ENCODE measurements at places on chromosomes 5 and 9.

DNA sequence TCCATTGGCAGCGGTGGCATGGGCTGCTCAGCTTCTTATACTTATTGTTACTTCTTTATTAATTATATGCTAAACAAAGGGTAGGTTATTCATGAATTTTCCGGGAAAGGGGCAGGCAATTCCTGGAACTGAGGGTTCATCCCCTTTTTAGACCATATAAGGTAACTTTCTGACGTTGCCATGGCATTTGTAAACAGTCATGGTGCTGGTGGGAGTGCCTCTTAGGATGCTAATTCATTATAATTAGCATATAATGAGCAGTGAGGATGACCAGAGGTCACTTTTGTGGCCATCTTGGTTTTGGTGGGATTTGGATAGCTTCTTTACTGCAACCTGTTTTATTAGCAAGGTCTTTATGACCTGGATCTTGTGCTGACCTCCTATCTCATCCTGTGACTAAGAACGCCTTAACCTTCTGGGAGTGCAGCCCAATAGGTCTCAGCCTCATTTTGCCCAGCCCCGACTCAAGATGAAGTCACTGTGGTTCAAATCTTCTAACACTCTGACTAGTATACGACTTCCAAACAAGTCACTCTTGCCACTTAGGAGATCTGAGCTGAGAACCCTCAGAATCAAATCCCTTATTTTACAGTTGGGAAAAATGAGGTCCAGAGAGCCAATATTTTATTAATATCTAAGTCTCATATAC is 237.5 kb downstream of the TRIM32 start:
- no peak for DNase-seq

DNA sequence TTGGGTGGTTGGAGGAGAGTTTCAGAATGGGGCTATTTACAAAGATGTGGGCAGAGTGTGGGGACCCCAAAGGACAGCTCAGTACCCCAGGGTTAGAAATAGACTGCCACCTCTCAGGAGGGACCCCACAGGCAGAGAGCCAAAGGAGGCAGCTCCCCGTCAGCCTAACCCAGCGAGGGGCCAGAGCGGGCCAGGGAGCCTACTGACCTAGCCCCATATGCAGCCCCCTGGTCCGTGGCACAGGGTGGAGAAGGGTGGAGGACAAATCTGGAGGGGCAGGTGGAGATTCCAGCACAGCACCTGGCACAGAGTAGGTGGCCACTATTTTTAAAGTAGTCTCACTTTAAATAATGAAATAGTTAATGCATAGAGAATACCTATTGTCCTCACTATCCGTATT is 67.2 kb upstream of the ANGPTL2 start:
- DNase-seq: no peak

GRCh38 chr9:85258823-85259370 is 482.9 kb downstream of the AGTPBP1 start:
- DNase-seq: peak; percentile 84

DNA sequence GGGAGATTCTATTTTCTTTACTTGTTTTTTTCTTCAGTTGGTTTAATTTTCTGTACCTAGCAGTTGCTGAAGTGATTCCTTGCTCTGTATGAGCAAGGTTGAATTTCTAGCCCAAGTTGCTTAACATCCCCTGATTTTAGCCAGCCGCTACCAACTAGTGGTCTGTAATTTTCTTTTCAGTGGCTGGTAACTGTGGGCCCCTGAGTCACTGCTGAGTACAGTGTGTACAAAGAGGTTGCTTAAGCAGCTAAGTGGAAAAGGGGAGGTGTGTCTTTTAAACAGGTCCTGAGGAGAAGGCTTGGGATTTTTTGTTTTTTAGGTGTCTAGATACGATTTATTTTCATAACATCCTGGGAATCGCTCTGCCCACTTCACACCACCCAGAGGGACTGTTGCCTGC is 254.7 kb downstream of the NR3C1 start:
- DNase-seq: no peak

DNA sequence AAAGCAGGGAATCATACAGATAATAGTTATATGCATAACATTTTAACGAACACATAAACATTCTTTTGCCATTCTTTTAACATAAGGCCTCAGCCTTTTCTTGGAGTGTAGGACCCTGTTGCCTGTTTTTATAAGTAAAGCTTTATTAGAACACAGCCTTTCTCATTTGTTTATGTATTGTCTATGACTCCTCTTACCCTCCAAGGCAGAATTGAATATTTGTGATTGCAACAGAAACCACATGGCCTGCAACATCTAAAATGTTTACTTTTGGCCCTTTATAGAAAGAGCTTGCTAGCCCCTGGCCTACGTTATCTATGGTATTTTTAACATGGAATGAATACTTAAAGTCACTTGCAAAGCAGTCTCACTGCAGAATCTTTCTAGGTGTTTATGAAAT is 2.6 kb downstream of the SLC31A1 start:
- no peak for DNase-seq

DNA sequence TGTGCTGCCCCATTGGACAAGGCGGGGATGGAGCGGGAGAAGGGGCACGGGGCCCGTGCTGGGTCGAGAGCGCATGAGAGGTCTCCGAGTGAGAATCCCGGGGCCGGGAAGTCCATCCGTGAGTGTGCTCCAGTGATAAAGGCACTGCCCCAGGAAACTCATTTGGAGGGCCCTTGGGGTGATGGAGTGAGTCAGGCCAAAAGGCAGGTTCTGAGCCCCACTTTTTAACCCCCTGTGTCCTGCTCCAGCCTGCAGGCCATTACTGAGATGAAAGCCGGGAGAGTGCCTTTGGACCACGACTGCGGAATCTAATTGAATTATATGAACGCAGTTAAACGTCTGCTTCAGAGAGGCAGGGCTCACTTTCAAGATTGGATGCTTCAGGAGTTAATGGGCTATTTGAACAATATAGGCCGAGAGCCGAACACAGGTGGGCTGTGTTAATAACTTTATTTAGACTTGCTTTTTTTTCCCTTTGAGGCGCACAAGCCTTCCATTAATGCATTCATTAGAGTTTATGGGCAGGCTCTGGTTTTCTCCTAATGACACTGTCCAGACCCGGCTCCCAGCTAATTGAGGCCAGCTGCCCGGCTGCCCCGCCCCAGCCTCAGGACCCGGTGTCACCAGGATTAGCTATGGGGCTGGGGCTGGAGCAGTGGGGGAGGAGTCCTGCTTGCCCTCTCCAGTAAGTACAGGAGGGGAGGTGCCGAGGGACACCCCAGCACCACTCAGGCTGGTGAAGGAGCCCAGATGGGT is 79.1 kb upstream of the LMX1B start:
- peak; percentile 71 for DNase-seq

DNA sequence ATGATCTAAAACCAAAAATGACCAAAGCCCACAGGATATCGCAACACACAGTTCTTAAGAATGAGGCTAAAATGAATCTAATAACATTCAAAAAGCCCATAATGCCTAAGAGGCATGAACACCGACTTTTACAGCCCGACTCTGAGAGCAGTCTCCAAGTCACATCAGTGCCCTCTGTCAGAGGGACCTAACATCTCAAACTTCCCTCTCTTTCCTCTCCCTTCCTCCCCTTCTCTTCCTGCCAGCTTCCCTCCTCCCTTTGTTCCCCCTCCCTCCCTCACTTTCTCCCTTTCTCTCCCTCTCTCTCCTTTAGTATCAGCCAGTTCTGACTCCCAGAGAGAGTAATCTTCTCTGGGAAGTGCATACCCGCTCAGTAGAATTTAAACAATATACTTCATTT is 154.4 kb downstream of the GLIS3 start:
- peak; percentile 36 for DNase-seq

GRCh38 chr9:94927762-94928670 is 201.5 kb downstream of the AOPEP start:
- DNase-seq: no peak

- no peak for DNase-seq
Observed at GRCh38 chr9:121601194-121601593, 50.2 kb upstream of the DAB2IP start.

DNA sequence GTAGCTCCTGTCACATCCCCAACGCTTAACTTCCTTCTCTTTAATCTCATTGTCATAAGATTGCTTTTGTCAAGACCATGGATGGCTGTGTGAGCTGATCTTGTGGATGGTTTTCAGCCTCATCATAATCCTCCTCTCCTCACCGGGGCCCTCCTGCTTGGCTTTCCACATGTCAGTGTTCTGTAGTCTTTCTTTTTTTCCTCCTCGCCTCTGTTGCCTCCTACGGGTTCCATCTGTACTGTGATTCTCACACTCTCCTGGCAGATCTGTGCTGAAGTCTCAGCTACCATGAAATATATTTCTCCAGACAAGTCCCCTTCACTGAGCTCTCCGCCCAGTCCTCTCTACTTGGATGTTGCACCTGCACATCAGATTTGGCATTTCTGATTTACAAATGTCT is 34.9 kb upstream of the FAM120AOS start:
- DNase-seq: no peak

DNA sequence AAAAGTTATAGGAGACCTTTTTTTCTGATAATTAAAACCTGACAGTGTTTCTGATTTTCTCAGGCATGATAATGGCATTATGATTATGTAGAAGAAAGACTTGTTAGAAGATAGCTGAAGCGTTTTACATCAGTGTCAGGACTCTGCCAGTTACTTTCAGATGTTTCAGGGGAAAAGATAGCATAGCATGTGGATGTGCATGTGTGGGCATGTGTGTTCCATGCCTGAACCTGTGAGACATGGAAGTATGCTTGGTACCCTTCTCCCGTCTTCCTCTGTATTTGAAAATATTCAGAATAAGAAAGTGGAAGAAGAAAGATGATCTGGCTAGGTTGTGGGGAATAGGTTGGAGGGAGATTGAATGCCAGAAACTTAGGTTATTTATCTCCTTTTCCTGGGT is 113.1 kb upstream of the PCAT7 start:
- no peak for DNase-seq

GRCh38 chr5:133888625-133888991 is 79.8 kb downstream of the C5orf15 start:
- no peak for DNase-seq

- no peak for DNase-seq
Observed at GRCh38 chr5:159549046-159549445, 218.8 kb upstream of the IL12B start.

DNA sequence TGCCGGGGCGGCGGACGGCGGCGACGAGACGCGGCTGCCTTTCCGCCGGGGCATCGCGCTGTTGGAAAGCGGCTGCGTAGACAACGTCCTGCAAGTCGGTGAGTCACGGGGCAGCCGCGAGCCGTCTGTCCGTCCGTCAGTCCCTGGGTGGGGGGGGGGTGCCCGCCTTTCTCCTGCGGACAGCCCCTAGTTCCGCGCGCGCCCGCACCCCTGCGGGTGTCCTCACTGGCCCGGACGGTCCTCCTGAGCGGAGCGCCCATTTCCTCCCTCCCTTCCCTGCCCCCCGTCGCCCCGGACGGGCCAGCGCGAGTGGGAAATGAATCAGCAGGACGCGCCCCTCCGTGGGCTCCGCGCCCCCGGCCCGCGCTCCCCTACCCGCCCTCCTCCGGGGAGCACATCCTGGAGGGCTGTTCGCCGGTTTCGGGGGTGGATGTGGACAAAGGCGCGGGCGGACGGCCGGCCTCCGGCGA is 828 bp downstream of the ZSWIM6 start:
- DNase-seq: peak; percentile 30

DNA sequence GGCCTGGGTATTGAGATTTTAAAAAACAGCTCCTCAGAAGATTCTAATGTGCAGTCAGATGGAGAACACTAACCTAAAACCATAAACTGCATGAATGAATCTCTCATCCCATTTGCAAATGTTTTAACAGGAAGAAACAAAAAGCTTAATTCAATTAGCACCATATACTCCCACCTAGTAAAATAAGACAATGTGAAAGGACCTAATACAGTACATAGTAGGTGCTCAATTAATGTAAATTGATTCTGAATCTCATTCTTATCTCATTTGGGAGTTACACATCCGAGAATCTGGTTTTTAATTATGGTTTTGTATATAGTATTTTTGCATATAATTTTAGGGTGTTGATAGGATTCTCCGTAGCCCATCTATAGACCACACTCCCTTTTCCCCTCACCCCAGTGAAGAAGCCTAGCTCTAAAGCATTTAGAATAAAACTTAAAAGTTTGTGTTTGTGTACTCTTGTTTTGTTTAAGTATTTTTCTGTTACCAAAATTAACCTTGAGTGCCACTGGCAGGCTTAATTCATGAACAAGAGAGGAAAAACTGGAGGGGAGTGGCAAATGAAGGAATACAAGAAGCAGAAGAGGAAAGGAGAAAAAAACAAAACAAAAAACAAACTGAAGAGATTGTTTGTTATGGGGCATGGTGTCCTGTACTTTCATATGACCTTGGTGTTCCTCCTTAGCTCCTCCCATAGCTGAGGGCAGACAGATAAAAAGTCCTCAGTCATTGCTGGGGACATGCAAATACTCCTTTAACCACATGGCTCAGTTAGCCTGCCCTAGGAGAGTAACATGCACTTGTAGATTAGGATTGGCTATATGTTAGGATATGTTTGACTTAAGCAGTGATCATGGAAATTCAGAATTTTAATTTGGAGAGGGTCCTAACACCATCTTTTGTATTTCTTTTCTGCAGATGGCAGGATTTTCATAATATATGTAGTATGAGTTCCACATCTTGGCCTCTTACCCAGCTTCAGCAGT is 1.2 kb downstream of the RNF14 start:
- DNase-seq: peak; percentile 21

DNA sequence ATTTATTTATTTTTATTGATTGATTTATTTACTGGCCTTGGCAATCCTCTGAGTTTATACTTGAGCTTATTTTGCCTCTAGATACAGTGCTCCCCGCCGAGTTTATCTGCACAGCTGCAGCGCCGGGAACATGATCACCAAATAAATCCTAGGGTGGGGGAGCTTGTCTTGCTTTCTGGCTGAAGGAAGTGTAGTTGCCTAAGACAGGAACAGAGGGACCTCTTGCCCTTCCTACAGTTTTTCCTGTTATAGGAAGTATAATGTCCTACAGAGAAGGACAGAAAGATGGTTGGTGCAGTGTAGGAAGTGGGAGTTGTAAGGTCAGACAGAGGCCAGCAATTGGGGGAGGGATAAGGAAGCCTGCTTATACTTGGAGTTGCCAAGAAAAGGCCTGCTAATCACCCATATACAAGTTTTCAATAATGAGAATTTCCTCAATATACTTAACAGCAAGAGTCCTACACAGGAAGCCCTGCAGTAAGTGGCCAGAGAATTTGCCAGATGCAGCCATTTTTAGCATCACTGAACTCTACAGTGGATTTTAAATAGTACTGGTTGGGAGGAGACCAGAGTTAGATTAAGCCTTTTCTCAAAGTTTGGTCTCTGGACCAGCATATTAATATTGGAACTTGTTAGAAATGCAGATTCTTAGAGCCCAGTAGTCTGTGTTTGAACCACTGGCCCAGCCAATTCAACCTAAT is 7.7 kb downstream of the AOPEP start:
- DNase-seq: no peak

GRCh38 chr5:157449011-157449723 is 10.8 kb upstream of the NIPAL4 start:
- no peak for DNase-seq

- no peak for DNase-seq
Observed at GRCh38 chr5:150299571-150300327, 3.0 kb downstream of the ARSI start.

- DNase-seq: no peak
Observed at GRCh38 chr9:86912210-86912609, 35.1 kb downstream of the GAS1 start.

- DNase-seq: no peak
Observed at GRCh38 chr5:59299006-59299405, 594.5 kb downstream of the PDE4D start.

All from GM23338 (cell line).